ENCODE measurements at places on chromosomes 7 and 10. TPM values are rescaled to one million over a fixed set of nuclear protein-coding genes. Genes with fewer than 3 reads are reported as not detected.

The GIMAP5 gene
- polyA plus RNA-seq: 35.0 TPM

The NPFFR1 gene
- polyA plus RNA-seq: not detected

The TMEM196 gene
- polyA plus RNA-seq: not detected

The SFRP4 gene
- 0.20 TPM for polyA plus RNA-seq

The SLC29A4 gene
- polyA plus RNA-seq: 5.3 TPM

The CTAGE6 gene
- not detected for polyA plus RNA-seq

The CDC14C gene
- not detected for polyA plus RNA-seq

The CYP17A1 gene
- polyA plus RNA-seq: 0.14 TPM

The GRM3 gene
- polyA plus RNA-seq: not detected

The LAMB4 gene
- not detected for polyA plus RNA-seq

The CREB5 gene
- polyA plus RNA-seq: 12.9 TPM

The ADRB1 gene
- 4.7 TPM for polyA plus RNA-seq
